ENCODE measurements at places on chromosomes 7 and 10.

GRCh38 chr7:156192921-156193320, 380.7 kb upstream of the SHH start:
- DNase-seq: no peak

- DNase-seq: no peak
These were observed 106.6 kb downstream of the RAPGEF5 start for GRCh38 chr7:22250390-22250789.

DNA sequence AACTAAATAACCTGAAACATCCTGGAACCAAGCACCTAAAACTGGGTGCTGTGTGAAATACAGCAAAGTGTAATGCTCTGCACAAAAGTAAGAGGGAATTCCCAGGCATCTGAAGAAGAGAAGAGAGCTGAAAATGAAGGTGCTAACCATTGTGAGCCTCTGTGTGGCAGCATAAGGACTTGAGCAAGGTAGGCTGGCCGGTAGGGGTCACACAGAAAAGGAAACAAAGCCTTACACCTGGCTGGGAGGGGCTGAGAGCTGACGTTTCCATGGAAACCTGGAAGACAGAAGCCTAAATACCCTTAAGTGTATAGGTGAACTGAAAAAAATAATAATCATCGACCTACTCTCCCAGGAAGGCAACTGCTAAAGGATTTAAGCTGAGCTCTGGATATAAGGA, 48.6 kb downstream of the CUL1 start:
- DNase-seq: no peak

DNA sequence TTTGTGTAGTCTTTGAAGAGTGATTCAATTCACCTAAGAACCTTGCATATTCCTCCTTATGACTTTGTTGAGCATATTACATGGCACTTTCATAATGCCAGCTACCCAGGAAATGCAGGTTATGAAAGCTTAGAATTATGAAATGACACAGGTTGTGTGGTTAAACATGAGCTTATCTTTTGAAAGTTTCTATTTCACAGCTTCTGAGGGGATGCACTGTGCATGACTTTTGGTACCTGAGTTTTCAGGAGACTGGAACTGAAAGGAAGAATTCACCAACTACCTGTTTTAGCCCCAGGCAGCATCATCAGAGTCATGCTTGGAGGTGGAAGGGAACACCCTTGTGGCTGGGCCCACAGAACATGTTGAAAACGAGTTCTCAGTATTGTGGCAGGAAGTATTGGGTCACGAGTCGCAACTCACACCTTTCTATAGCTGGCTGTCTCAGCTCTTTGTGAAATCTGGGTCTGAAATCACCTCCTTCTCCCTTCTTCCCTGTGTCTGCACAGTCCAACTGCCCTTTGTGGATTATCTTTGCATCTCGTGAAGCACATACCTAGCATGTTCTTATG, 228.2 kb downstream of the PTEN start:
- no peak for DNase-seq

DNA sequence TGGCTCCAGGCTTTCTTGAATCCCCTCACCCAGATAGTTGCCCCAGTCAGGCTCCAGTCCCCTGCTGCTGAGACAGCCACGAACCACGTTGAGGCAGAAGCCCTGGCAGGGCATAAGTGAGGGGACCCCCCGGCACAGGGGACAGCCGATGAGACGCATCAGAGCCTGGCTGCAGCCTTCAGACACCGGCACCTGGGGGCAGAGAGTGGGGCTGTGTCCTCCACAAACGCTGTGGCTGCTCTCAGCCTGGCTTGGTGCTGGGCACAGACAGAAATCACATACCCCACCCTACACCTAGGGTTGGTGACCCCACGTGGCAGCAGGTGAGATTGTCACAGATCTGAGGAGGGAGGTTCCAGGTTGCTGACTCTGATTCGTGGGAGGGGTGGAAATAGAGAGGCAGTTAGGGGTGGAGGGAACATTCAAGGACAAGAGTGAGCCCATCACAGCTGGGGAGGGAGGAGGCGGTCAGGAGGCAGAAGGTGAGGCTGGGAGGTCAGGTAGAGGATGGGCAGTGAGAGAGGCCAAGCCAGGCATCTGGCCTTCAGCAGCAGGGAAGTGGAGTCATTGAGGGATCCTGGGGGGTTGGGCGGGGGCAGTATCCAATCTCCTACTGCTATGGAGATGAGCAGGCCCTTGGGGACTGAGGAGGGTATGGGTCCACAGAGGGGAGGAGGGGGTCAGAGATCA, 3.2 kb downstream of the GPC2 start:
- DNase-seq: no peak

Measured in muscle of arm (tissue), 14 donors.